ENCODE measurements at places on chromosomes 5 and 9.

DNA sequence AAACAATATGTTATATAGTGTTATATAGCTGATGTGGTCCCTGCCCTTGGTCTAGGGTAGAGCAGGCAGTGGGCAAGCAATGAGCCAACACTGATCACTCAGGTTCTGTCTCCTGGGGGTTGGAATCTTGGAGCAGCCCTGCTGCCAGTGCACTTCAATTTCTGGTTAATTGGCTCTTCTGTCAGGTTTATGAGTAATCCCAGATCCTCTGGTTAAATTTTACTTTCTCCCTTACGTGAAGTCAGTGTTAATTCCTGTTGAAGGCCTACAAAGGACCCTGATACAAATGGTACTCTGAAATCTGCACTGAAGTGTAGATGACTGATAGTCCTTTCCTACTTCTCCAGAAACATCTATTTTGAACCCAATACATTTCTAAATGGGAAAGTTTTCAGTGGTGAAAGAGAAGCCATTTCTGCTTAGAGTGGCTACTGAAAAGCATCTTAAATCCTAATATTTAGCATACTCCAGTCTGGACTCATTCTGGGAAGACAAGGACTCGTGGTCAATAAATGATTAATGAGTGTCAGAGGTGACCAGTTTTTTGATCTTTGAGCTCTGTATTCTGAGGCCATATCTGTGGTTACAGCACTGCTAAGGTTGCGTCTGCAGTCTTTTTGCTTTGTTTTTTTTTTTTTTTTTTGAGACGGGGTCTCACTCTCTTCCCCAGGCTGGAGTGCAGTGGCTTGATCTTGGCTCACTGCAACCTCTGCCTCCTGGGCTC is 442.4 kb downstream of the KIF4B start:
- no peak for DNase-seq

DNA sequence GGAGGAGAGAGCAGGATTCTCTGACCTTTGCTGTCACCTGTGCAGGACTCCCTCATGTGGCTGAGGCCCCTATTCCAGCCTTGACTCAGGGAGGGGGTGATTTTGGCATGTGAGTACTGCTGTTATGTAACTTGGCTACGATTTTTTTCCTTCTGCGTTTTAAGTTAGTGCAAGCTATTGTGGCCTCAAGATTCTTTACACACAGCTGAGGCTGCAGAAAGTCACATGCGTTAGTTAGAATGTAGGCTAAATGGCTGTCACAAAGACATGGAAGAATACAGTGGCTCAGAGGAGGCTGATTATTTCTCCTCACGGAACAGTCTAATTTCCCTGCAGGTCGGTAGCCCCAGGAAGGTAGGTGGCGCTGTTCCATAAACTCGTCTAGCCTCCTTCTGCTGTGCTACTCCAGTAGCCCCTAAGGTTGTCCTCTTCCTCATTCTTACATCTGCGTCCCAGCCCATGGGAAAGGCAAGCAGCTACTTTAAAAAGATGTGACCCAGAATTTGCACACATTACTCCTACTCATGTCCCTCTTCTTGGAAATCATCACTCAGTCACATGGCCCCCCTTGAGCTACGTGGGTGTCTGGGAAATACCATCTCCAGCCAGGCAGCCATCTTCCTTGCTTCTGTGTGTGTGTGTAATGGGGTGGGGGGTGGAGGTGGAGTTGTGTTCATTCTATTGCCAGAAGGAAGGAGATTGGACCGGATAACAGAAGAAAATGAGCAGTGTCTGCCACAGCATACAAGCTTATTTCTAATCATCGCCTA is 486.6 kb downstream of the CCDC171 start:
- no peak for DNase-seq

GRCh38 chr5:136040746-136041415 is 12.1 kb downstream of the TGFBI start:
- no peak for DNase-seq

DNA sequence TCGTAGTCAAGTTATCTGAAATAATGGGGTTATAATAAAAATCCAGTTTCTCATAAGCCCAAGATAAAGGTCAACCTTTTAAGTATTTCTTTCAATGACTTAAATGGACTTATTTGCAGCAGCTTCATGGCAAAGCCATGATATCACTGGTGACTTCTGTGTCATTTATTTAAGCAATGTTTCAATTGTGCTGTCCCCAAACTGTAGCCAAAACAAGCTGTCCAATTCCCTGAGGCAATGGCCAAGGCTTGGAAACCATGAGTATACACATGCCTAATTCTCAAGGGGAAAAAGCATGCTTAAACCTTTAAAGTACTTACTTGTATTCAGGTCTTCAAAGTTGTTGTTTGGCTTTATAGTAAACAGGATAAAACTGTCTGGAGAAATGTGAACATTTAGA is 376.4 kb upstream of the TNC start:
- DNase-seq = no peak

DNA sequence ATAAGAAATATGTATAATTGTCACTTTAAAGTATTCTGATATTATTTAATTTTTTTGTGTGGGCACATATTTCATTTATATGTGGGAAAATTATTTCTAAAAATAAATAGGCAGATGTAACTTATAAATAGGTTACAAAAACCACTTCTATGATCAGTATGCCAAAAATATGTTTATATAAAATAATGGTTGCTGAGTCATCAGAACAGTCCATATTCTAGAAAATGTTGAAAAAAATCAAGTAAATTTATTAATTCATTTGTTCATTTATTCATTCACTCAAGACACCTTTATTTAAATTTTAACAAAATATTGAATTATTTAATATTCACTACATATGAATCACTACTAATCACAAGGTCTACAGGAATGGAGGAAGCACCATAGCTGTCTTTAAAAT is 1387.3 kb upstream of the C9orf72 start:
- no peak for DNase-seq

DNA sequence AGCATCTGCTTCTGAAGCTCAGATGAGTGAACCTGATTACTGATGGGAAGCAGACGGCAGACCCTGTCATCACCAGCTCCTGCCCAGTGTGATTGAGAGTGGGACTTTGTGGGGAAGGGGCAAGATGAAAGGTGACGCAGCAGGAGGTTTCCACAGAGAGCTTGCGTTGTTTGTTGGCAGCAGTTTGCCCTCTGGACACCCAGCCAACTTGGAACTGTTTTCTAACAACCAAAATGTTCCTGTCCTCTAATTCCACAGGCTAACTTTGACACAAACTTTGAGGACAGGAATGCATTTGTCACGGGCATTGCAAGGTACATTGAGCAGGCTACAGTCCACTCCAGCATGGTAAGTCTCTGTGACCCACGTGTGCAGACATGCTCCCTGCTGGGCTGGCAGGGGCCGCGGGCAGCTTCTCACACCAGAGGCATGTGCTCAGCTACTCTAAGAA is 20.9 kb downstream of the CYFIP2 start:
- DNase-seq = no peak

DNA sequence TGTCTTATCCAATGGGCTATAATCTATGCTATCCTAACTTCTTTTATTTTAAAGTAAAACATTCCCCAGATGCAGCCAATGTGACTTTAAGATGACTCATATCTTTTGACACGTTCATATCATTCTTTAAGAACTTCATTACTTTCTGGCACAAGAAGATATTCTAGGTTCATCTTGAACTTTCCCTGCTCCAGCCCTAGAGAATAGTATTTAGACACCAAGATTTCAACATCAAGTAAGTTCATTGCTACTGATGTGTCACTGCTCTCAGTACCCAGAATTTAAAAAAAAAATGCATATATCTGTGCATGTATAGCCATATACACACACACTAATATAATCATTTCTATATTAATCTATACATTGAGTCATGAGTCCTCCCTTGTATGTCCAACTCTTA is 175.2 kb downstream of the SAXO1 start:
- DNase-seq = no peak

GRCh38 chr5:116395631-116396203 is 178.9 kb downstream of the SEMA6A start:
- DNase-seq = no peak

DNA sequence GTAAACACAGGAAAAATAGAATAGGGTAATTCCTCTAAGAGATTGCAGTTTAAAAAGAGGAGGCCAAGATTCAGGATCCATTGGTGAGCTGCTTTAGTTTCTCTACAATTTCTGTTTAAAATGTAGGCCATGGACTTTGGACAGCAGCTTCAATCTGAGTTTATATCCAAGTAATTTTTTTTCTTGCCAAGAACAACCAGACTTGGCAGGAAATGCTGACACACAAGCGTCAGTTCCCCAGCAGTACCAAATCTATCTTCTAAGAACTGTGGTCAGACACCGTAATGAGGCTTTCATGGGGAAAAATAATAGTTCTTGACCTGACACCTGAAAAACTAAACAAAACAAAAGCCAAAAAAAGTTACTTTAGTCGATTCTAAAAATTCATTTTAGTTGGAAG is 528.8 kb downstream of the CSNK1G3 start:
- no peak for DNase-seq

GRCh38 chr5:90968319-90968718 is 409.7 kb downstream of the ADGRV1 start:
- DNase-seq = no peak

- DNase-seq = no peak
Observed at GRCh38 chr5:75574791-75575190, 36.5 kb upstream of the ANKDD1B start.

DNA sequence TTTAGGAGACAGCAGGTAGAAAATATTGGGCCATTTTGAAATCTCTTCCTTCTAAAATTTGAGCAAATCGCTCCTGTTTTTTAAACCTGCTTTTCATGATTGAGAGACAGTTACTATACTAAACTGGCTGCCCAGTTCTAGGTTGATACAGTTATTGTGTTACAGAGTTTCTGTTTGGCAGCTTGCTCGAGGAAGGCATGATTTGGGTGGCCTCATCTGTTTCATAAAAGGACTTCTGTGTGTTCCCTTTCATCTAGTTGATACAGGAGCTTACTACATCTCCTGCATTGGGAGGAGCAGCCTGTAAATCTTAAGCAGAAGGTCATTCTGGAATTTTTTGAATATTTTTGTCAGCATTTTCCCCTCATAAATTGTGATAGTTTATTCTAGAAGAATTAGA is 14.2 kb downstream of the HSPA4 start:
- DNase-seq = no peak

DNA sequence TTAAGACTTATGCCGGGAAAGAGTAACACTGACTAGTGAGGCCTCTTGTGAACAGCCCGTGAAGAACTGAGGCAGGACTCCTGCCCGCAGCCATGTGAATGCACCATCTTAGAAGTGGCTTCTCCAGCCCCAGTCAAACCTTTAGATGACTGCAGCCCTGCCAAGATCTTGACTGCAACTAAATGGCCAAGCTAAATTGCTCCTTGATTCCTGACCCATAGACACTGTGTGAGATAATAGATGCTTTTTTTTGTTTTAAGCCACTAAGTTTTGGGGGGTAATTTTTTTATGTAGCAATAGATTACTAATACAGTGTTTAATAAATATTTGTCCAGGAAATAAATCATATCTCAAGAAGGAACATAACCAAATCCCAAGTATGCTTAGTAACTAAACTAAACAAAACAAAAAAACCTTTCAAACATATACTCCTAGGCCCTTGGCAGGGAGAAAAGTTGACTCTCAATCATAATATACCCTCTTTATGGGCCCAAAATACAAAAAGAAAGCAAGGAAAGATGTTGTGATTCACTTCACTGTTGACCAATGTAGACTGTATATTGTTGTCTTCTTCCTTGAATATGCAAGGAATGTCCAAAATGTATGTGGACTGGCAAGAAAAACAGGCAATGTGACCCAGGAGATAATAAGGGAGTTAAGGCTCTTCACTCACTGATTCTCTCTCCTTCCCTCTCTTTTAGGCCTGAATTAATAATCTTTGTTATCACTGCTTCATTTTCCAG is 79.7 kb upstream of the ZNF366 start:
- no peak for DNase-seq

DNA sequence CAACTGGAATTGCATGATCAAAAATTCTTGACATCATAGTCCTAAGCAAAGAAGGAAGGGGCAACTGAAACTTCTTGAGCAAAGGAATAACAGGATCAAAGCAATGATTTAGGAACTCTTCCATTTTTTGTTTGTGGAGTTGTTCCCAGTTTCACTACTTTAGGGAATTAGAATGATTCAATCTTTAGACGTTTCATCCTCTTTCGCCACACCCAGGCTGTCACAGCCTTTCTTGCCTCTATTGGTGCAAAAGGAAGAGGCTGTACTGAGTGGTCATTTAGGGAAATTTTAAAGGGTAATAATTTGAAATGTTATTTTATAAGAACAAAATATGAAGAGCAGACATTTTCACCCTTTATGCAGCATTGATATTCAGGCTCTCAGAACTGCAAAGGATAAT is 1026.0 kb upstream of the ARRDC3 start:
- no peak for DNase-seq

DNA sequence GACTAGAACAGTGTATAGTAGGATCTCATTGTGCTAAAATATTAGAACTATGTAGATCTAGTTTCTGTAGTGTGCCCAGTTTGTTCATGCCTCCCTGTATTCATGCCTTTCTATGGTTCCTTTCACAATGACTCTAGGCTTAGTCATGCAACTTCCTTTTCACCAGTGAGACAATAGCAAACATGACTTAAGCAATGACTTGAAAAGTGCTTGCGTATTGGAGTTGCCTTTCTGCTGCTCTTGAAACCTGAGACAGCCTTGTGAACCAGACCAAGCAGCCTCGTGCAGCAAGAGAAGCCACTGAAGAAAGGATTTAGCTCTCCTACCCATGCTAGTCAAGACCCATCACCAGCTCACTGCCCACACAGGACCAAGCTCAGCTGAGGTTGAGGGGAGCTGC is 294.5 kb upstream of the TAS2R1 start:
- DNase-seq = no peak

DNA sequence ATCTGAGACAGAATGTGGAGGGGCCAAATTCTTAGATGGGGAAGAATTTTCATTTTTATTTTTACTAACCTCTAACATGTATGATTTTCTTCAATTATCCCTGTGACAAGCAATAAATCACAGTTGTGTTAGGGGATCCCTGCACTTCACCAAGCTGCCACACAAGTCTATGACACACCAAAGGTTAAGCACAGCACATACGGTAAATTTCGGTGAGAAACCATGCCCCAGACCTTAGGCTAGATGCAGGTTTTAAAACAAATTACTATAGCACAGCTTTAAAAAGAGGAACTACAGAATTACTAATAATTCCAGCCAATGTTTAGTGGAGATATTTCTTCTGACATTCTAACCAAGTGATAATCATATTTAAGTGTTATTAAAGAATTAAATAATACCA is 175.7 kb upstream of the RORB start:
- no peak for DNase-seq

GRCh38 chr9:38294220-38294960 is 98.1 kb upstream of the ALDH1B1 start:
- no peak for DNase-seq

GRCh38 chr5:125215593-125215992 is 469.2 kb upstream of the ZNF608 start:
- no peak for DNase-seq

GRCh38 chr9:114302727-114303126 is 20.2 kb upstream of the ORM1 start:
- DNase-seq = no peak

Measured in stimulated activated CD8-positive, alpha-beta memory T cell treated with anti-CD3 and anti-CD28 coated beads, Interleukin-7, amount 100 ng/mL, for 1 hour (primary cell).